CD4-positive, alpha-beta T cell (primary cell): ENCODE measurements at places on chromosomes 11 and 22.

DNA sequence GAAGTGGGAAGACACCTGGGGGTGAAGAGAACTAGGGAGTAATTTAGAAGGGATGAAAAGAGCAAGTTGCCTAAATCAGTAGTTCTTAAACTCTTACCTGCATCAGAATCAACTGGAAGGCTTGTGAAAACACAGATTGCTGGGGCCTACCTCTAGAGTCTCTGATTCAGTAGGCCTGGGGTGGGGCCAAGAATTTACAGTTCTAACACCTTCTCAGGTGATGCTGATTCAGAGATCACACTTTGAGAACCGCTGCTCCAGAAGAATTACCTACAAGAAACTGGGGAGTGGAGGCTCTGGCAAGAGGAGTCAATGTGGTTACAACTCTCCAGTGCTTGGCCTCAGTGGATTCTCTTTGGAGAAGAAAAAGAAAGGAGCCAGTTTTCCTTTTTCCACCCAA lies 128.7 kb downstream of the C11orf58 start:
- DNase-seq: no peak

- DNase-seq: no peak
These were observed 15.6 kb downstream of the ACP2 start for GRCh38 chr11:47233051-47233450.

DNA sequence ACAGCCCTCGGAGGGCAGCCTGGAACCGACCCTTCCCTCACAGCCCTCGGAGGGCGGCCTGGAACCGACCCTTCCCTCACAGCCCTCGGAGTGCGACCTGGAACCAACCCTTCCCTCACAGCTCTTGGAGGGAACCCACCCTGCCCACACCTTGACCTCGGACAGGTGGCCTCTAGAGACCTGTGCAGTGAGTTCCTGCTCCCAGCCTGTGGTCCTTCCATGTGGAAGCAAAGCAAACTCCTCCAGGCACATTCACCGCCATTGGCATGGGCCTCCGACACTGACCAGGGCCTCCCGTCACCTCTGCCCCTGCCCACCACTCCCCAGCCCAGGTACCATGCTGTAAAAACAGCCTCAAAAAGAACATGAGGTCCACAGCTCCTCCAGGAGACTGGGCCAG lies 272.1 kb downstream of the BRD1 start:
- DNase-seq: no peak

DNA sequence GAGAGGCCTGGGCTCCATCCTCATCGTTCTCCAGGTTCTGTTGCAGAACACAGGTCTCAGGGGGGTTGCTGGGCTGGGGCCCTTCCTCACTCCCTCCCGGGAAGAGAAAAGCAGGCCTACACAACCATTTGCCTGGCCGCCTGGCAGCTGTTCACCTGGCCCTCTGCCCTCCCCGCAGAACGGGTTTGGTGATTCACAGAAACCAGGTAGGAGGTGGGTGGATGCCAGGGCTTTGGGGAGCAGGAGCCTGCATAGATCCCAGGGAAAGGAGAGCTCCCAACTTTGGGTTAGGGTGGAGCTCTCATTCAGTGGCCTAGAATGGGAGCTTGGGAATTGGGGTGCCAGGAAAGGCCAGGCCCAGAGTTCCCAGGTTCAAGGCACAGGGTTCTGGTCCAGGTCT lies 995 bp downstream of the TMEM134 start:
- no peak for DNase-seq

DNA sequence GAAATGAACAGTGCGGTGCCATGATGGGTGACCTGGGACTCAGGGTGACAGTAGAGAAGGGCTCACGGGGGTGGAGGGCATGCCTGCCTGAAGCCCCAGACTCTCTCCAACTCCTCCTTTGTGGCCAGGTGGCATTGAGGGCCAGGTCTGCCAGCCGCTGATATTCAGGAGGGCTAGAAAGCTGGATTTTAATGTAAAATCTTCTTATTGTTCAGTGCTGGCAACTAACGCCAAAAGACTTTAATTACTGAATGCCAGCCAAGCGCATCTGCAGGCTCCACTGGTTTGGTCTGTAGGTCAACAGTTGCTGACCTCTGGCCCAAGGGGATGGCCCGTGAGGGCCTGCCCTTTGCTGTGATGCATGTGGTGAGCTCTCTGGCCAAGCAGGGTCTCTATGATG lies 10.3 kb downstream of the MRGPRG start:
- DNase-seq: no peak

DNA sequence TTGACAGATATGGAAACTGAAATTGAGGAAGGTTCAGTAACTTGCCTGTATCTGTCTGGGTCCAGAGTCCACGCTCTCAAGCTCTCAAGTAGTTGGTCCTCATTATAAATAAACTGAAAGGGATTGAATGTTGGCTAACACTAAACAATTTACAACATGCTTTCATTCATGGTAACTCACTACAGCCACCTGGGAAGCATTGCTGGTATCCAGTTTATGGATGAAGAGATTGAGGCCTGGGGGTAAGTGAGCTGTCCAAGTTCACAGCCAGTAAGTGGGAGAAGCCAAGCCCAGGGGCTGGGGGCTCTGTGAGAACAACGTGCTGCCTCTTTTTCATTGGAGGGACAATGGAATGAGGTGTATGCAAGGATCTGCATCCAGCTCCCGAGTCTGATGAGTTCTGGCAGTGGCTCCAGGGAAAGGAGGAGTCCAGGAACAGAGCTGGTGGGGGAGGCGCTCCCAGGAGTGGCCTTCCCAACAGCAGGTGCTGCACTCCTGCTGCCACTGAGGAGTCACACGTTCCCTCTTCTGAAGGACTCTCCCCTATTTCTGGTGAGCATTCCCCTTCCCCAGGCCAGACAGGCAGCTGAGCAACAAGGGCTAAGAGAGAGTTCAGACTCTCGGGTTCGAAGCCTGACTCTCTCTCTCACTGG lies 175.8 kb downstream of the CSNK2A3 start:
- DNase-seq: no peak

GRCh38 chr11:71322861-71323582 lies 70.6 kb upstream of the SHANK2 start:
- no peak for DNase-seq

DNA sequence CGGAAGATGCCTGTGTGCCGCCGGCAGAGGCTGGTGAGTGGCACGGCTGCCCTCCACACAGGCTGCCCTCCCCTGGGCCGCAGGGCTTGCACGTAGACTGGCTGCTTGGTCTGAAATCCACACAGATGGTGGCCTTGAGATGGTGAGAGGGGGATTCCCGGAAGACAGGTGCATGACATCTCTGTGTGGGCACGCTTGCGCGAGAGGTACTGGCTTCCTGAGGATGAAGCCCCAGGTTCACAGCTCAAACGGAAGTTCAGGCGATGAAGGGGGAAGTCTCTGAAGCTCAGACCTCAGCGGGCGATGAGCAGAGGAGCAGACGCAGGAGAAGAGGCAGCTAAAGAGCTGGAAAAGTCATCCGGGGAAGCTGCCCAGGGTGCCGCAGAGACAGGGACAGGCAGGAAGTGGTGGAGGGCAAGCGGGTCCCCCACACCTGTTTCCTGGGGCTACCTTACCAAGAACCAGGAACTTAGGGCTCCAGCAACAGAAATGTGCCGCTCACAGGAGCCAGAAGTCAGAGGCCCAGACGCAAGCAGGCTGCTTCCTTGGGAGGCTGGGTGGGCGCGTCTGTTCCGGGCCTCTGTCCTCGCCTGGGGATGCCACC lies 7.2 kb downstream of the CRELD2 start:
- DNase-seq: peak; percentile 64

- DNase-seq: no peak
These were observed 32.4 kb upstream of the PRR5 start for GRCh38 chr22:44669561-44669976.

DNA sequence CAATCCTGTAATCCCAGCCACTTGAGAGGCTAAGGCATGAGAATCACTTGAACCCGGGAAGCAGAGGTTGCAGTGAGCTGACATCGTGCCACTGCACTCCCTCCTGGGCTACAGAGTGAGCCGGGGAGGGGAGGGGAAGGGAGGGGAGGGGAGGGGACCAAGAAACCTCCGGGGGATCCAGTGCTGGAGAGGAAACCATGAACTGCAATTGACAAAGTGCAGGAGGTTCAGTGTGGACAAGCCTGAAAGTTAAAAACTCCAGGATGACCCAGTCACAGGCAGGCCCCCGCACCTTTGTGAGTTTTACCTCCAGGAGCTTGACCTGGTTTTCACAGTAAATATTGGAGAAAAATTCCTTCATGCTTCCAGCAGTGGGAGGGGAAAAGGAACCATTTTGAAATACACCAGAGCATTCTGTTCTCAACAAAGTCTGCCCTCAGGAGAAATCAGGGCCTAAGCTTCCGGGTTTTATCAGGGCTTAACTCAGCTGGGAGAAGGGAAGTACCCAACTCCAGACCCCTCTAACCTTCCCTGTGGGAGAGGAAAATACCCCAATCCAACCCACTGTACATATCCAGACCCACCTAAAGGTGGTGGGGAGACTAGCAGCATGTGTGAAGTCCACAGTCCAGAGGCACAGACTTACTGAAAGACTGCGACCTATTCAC lies 15.5 kb upstream of the ZFTA start:
- no peak for DNase-seq

DNA sequence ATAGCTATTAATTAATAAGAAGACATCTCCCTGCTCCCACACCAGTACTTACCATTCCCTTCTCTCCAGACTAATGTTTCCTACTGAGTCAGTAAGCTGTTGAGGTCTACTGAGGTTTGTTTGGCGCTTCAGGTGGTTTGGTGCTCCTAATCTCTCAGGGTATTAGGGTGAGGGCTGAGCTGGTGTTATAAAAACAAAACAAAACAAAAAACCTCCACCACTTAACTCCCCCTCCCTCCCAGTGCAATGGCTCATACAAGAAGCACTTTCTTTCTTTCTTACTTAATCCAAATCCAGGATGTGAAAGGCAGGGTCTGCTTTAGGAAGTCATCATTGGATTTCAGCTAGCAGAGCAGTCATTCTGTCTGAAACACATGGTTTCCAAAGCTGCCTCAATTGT lies 15.3 kb downstream of the CSTPP1 start:
- no peak for DNase-seq

DNA sequence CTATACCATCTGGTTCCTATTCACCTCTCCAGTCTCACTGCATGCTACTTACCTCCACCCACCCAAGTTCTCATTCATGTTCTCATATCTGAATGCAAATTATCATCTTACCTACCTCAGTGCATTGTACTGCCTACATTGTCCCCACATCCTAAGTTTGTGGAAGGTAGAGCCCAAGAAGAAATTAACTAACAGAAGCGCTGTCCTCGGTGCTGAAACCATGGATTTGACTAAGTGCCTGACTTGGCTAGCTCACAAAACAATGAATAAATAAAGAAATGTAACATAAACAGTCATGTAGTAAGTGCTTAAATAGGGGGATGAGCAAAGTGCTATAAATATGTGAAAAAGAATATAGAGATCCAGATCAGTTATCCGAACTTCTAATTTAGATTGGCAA lies 63.2 kb downstream of the GRIA4 start:
- DNase-seq: no peak

DNA sequence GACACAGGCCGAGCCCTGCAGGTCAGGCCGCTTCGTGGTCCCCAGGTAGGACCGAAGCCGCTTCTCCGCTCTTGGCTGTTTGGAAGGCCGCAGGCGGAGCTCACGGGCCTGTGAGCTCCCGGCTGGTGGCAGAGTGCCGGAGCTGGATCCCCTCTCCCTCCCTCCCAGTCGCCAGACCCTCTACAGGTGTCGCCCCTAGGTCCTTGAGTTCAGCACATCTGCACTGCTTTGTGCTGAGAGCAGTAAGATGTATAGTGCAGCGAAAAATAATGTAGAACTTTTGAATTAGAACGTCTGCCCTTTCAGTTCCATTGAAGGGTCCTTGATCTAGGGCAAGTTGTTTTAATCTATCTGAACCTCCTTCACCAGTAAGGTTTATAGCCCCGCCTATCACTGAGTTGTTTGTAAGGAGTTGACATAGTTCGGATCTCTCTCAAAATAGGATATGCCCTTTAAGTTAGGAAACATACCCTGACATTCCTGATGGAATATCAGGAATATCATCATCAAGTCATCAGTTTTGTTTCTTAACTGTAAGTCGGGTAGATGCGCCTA lies 419 bp downstream of the ANKRD49 start:
- no peak for DNase-seq

DNA sequence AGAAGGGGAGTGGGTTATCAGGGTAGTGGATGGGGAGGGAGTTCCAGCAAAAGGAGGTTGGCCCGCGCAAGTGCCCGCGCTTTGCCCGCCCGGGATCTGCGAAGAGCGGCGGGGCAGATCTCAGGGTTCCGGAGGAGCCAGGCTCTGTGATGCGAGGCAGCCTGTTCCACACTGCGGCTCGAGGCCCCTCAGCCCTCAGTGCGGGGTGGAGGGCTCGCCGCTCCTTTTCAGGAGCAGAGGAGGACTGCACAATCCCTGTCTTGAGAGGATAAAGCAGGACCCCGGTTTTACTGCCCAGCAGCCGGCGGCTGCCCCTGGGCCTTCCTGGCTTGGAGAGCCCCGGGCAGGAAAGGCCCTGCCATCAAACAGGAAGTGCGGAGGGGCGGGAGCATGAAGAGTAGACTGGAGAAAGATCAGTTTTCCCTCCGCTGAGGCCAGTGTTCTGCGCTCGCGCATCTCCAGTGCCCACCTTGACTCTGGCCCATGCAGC lies 6.2 kb downstream of the SLC6A5 start:
- no peak for DNase-seq

- DNase-seq: peak; percentile 73
These were observed 2.7 kb upstream of the NEAT1 start for GRCh38 chr11:65419772-65420481.

DNA sequence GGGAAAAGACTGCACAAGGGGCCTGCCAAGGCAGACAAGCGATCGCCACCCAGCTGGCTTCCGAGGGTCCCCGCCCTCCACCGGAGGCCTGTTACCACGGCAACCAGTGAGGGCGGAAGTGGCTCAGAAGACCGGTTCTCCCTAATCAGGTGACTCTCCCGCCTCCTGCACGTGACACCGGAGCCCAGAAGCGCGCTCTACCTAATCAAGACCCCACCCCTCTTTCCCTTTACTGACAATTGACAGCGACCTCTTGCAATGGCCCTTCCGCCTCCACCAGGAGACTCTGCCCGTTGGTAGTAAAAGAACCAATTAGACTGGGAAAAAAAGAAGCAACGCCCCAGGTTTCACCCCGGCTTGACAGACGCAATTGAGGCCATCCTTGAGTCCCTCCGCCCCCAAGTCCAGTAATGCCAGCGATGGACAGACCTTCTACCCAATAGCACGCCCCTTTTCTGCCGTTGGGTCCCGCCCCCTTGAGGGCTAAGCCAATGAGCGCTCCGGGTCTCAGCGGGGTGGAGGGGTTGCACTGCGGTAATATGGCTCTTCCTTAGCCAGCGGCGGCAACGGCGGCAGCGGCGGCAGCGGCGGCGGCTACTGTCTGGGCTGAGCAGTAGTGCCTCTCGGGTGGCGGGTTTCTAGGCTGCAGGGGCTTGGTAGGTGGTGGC lies at the start of gene UVRAG:
Gene UVRAG (plus strand): TSS at position 534 of the 668 bp plus-strand sequence. CDS start 198 bp downstream, outside the sequence.
- DNase-seq: peak; percentile 97

DNA sequence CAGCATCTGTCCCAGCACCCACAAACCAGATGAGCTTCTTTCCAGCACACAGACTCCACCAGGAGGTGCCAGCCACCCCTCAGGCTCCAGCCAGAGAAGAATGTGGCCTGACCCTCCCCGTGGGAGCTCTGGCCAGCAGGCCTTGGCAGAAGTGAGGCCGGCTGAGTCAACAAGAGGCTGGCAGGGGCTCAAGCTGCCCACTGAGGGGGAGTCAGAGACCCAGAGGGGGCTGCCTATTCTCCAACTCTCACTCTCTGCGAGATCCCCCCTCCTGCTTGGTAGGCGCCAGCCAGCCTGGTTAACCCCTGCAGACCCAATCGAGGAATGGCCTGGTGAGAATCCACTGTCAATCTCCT lies 10.6 kb upstream of the CDC42EP1 start:
- DNase-seq: no peak

GRCh38 chr11:69483691-69484426 lies 2.4 kb downstream of the LINC01488 start:
- no peak for DNase-seq
